ENCODE measurements at places on chromosomes 5 and 9. TPM values are rescaled to one million over a fixed set of nuclear protein-coding genes. Genes with fewer than 3 reads are reported as not detected.

NIPAL4 gene
- 11.5 TPM for total RNA-seq

C5orf52 gene
- not detected for total RNA-seq

BASP1 gene
- total RNA-seq, result 24.5 TPM

IL5 gene
- not detected for total RNA-seq

HAUS6 gene
- 23.5 TPM for total RNA-seq

TSLP gene
- total RNA-seq, result 0.21 TPM

ADAMTSL1 gene
- 0.10 TPM for total RNA-seq

PCDHGC5 gene
- total RNA-seq, result not detected

ARSI gene
- 4.8 TPM for total RNA-seq

ZNF454 gene
- not detected for total RNA-seq

MAP1B gene
- 0.10 TPM for total RNA-seq

KIF2A gene
- total RNA-seq, result 208 TPM

SYK gene
- total RNA-seq, result 38.9 TPM

ZDHHC11B gene
- total RNA-seq, result 0.73 TPM

SLC25A48 gene
- not detected for total RNA-seq

PTGS1 gene
- total RNA-seq, result 28.3 TPM

ENHO gene
- total RNA-seq, result 0.63 TPM
